Amygdala (tissue), 56 donors: ENCODE measurements at places on chromosomes 2 and 18.

DNA sequence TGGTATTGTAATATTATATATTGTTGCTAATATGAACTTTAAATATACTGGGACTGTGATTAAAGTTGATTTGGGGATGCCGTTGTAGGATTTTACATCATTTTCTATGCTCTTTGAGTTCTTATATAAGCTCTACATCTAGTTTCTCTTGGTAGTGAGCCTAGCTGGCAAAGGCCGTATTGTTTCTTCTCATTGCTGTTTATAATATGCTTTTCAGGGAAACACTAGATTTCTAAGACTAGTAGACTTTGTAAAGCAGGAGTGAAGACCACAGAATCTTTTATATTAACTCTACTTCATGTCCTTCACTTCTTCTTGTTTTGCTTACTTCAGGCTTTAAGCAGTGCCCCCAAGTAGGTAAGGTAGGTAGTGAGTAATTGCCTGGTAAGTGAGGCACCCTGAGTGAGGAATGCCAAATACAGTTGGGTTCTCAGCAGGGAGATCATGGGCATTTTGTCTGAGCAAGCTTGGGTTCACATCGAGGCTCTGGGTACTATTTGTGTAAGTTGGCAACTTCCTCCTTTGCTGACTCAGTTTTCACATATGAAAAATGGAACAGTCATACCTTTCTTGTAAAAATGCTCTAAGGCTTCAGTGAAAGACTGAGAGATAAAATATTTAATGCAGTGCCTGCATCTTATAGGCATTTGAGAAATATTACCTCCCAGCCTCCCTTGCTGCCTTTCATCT, 96.4 kb downstream of the RNF144A start:
- DNase-seq: no peak

- no peak for DNase-seq
Observed at GRCh38 chr2:240033330-240033678, 3.1 kb upstream of the OR6B2 start.

GRCh38 chr18:56715121-56715520, 64.0 kb downstream of the WDR7 start:
- no peak for DNase-seq

DNA sequence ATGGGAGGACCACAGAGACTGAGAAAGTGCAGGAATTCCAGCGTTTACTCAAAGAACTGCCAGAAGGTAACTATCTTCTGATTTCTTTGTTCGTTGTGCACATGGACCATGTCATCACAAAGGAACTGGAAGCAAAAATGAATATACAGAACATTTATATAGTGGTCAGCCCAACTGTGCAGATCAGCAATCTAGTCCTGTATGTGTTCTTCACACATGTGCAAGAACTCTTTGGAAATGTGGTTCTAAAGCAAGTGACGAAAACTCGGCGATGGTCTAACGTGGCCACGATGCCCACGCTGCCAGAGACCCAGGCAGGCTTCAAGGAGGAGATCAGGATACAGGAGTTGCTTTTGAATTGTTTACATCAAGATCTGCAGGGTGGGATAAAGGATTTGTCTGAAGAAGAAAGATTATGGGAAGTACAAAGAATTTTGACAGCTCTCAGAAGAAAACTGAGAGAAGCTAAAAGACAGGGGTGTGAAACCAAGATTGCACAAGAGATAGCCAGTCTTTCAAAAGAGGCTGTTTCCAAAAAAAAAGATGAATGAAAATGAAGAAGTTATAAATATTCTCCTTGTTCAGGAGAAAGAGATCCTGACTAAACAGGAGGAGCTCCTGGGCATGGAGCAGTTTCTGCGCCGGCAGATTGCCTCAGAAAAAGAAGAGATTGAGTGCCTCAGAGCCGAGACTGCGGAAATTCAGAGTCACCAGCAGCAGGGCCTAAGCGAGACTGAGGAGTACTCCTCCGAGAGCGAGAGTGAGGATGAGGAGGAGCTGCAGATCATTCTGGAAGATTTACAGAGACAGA, 8.3 kb upstream of the CHST10 start:
- no peak for DNase-seq

DNA sequence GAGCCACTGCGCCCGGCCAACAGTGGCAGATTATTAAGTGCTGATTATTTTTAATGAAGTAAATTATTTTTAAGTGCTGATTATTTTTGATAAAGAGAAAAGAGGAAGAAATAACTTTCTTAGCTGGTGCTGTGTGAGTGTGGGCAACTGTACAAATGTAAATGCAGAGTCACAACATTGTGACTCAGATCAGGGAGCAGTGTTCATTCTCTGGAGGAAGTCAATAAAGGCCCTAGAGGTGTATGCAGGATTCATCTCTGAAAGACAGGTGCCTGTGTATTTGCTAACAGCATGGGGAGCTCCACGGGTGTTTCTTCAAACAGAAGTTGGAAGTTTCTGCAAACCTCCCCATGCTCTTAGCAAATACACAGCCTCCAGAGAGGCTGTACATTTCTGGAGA, 6.2 kb downstream of the KRTCAP3 start:
- no peak for DNase-seq

DNA sequence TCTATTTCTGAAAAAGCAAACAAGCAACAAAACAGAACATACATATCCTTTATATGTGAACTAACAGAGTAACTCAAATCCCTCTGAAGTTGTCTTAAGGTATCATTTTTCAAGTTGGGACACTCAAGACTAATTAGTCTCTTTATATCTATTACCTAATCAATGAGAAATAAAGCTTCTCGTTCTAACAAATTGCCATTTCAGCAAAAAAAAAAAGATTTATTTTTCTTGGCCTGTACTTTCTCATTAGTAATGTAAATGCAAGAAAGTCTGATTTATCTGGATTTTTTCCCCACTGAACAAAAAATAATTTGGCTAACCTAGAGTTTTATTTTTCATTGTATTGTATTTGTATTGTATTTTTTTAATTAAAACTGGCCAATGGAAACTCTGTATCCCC, 176.1 kb upstream of the NOL4 start:
- no peak for DNase-seq

GRCh38 chr2:152490686-152491455, 155.9 kb downstream of the FMNL2 start:
- peak; percentile 49 for DNase-seq

DNA sequence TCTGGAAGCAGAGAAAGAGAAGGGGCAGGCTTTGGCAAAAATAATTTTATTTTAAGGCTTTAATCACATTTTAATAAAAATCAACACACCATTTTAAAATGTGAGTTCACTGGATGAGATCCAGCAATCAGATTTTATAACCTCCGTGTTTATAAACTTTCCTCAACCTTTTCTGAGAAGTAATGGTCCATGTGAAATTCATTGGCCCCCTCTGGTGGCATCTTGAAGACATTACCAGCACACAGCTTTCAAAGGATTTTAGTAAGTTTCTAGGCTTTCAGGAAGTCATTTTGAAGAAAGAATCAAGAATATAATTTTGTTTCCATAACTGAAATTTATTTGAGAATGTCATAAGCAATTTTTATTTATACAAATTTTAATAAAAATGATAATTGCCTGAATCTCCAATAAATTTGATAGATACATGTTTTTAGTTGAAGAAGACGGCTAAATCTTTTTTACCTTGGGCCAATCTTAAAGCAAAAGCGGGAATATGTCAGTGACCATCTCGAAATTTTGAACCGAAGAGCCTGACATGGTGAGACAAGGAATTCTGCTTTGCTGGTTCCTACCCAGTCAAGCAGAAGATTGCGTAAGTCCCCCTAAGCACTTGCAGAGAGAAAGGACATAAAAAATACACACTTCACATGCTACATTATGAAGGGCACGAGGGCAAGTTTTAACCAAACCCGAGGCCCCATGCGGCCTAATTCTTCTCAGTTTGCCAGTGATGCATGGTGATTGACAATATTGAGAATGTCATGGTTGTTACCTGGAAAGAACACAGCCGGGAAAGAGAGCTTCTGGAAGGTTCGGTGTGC, 128.4 kb upstream of the CBLN2 start:
- DNase-seq: no peak

- no peak for DNase-seq
Observed at GRCh38 chr18:79971211-79971952, 6.9 kb downstream of the HSBP1L1 start.

- DNase-seq: no peak
Observed at GRCh38 chr2:148218326-148219075, 197.6 kb downstream of the MBD5 start.

DNA sequence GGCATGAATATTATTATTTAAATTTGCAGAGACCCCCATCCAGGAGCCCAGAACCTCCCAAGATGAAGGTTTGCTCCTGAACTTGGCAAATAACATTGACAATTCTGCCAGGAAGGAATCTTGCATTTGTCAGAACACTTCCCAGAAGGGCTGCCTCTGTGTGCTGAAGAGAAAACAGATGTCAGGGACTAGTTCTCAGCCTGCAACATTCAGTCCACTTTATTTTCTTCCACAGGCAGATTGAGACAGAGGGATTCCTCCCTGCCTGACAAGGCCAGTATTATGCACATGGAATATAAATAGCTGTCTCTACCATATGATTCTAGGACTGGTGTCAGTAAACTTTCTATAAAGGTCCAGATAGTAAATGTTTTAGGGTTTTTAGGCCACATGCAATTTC, 171.5 kb upstream of the SIX2 start:
- DNase-seq: no peak

DNA sequence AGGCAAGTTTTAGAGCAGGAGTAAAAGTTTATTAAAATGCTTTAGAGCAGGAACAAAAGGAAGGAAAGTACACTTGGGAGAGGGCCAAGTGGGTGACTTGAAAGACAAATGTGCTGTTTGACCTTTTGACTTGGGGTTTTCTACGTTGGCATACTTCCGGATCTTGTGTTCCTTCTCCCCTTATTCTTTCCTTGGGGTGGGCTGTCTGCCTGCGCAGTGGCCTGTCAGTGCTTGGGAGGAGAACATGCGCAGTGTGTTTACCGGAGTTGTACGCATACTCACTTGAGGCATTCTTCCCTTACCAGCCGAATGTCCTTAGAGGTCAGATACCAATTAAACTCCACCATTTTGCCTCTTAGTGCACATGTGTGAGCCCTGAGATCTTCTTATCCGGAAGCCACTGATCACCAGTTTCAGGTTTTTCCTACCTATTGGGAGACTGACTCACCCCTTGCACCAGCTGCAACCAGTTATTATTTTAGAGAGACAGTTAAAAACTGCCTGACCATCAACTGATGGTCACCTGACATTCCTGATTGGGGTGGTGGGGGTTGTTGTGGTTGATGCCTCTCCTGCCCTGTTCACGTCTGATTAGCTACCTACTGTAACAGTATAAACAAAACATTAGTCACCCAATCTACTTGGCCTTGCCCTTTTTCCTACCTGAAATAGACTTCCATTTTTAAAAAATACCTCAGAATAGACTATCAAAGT, 67.5 kb downstream of the NYAP2 start:
- DNase-seq: no peak

- DNase-seq: no peak
Observed at GRCh38 chr2:146804288-146804687, 1040.5 kb upstream of the ACVR2A start.

DNA sequence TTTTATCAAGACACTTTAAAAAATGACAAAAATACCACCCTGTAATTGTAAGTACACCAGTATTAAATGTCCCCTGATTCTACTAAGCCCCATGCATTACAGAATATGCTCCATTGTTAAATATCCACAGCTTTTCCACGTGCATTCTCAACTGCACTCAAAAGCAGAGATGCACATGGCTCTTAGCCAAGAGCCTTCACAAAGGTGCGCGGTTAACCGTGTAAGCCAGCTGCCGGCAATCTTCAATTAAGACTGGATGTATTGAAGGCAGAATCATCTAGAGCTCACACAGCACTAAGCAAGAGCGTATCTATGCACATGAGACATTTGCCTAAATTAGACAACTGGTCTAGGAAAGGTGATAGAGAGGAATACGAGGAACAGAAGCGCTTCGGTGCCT, 278.3 kb downstream of the NAPG start:
- DNase-seq: no peak

- no peak for DNase-seq
Observed at GRCh38 chr2:95082477-95082876, 39.1 kb downstream of the MRPS5 start.

DNA sequence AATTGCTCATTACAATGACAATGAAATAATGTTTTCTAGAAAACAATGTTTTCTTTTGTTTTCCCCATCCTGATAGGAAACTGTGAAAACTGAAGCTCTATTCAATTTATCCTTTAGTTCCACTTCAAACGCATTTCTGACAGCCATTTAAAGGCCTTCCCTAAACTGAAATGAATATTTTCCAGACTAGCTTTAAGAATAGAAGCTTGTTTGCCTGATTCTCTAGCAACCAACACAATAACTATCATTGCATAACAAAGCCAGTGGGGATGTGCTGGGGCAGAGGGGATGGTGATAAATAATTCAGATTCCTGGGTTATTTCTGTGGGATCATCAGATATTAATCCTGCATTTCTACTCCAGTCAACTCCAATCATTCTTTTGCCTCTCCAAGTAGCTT, 427.1 kb downstream of the RND3 start:
- no peak for DNase-seq

GRCh38 chr18:31679791-31680432, 4.5 kb downstream of the B4GALT6 start:
- DNase-seq: no peak

- DNase-seq: no peak
Observed at GRCh38 chr2:126990605-126991532, 92.2 kb downstream of the TEX51 start.

GRCh38 chr2:66170744-66171330, 264.1 kb upstream of the MEIS1 start:
- no peak for DNase-seq

DNA sequence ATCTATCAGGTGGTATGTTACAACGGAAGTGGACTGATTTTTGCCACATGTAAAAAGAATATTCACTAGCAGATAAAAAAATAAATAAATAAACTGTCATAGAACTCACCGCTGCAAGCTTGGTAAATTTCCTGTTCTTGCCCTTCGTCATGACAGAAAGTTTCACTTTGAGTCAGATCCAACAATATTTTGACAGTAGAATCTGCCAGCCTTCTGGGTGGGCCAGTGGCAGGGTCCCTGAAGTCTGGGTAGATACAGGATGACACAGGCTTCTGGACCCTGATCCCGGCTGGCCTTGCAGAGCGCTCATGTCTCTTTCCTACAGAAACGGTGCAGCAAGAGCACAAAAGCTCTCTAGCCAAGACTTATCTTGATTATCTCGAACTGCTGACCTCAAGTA, 97.8 kb upstream of the PMAIP1 start:
- no peak for DNase-seq

DNA sequence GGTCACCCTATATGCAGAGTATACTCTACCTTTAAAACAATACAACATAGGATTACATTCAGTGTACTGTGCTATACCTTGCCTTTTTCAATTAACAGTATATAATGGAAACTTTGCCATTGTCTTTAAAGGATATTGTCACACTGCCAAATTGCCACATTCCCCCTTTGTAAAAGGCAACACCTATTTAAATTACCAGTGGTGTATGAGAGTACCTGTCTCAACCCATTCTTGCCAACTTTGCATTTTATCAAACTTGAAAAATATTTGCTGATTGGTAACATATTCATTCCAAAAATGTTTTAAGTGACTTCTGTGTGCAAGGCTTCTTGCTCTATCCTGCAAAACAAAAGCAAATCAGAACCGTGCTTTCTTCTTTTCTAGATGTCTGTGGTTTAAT, 92.9 kb downstream of the FMNL2 start:
- DNase-seq: no peak
